Activated CD8-positive, alpha-beta T cell treated with anti-CD3 and anti-CD28 coated beads for 36 hours (primary cell): ENCODE measurements at places on chromosomes 7 and 10.

GRCh38 chr7:7489546-7489945 lies 46.1 kb downstream of the COL28A1 start:
- DNase-seq: no peak

- no peak for DNase-seq
Observed at GRCh38 chr7:2106924-2107323, 125.8 kb downstream of the MAD1L1 start.

DNA sequence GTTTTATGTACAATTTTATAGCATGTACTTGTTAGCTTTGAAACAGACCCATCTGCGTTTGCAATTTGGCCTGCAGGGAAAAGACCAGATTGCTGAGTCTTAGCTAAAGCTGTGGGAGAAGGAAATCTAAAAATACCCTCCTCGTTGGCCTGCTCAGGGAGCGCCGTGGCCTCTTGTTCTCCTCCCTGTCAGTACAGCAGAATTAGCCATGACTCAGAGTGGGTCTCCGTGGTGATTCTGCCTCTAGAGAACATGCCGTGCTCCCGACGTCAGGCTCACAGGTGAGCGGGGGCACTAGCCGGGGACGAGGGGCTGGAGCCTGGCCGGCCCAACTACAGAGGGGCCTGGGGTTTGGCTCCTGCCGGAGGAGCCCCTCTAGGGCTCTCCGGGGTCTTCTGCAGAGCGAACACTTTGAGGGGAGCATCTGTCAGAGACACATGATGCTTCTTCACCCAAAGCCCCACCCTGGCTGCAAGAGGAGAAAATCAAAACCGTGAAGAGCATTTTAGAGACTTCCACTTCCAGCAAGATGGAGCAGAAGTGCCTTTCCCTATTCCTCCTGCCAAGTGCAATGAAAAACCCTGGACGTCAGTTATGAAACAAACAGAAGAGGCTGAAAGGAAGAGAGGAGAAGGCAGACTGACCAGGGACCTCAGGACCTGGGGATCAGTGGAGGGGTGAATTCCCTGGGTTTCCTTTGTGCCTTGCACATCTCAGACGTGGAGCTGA lies 98.9 kb downstream of the LHPP start:
- no peak for DNase-seq

GRCh38 chr10:96704563-96704962 lies 15.8 kb downstream of the PIK3AP1 start:
- no peak for DNase-seq
